ENCODE measurements at places on chromosomes 3 and 15.

GRCh38 chr15:29770796-29771195, 51.5 kb downstream of the TJP1 start:
- no peak for DNase-seq

- no peak for DNase-seq
These were observed 1.7 kb downstream of the TBC1D5 start for GRCh38 chr3:17740721-17741141.

GRCh38 chr3:139530717-139531116, 8.8 kb downstream of the RBP1 start:
- DNase-seq = no peak

DNA sequence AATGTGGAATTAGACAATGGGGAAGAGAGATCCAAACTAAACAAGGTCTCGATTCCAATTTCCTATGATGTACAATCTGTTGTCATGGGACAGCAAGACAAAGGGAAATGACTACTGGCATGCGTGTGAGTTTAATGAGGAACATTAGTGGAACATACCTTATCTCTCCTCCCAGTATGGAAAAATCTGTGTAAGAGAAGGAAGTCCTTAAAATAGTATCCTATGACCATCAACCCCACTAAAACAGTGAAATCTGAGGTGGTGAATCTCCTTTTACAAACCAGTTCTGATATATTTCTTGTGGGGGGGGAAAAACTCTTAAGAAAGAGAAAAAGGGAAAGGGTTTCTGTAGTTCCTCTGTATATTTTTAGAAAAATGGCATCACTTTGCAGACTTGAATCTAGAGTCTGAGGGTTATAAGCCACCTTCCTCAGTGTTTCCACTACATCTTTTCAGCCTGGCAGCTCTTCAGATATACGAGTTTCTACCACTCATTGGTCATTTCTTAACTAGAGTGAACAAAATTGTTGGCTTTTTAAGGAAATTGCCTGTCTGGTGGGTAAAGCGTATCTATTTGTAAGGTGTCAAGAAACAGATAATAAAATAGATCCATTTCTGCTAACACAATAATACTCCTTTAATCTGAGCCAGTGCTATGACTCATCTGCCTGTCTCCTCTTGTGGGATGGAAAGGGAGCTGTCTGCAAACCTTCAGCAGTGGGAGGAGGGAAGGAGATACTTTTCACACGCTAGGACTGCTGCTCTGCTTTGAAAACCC, 3.0 kb upstream of the TNFAIP8L3 start:
- no peak for DNase-seq

GRCh38 chr3:69535613-69536012, 149.7 kb upstream of the FRMD4B start:
- no peak for DNase-seq

DNA sequence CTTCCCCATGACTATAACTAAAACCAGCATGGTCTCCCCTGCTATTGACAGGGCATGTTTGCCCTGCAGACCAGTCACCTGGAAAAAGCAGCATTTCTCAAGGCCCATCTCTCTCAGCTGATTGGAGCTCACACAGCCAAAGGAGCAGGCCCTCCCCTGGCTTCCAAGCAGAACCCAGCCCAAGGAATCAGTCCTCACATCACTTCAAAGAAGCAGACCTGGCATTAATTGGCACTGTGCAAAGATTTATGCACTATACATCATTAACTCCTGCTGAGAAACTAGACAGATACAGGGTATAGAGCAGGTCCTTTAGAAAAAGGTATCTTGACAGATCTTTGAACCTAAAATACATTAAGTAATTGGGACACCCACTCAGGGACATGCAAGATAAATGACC, 323.8 kb upstream of the PPP2R3A start:
- no peak for DNase-seq

GRCh38 chr3:29760226-29760685, 479.4 kb downstream of the RBMS3 start:
- no peak for DNase-seq

DNA sequence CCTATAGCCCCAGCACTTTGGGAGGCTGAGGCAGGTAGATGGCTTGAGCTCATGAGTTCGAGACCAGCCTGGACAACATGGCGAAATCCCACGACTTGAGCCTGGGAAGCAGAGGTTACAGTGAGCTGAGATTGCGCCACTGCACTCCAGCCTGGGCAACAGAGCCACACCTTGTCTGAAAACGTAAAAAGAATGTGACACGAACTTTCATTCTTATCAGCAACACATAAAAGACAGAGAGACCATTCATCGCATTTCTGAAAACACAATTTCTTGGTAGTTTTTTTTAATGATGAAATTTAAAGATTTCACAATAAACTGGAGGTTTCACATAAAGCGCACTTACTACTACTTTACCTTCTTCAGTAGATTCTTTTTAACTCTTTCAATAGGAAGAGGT, 18.4 kb downstream of the HLTF start:
- no peak for DNase-seq

DNA sequence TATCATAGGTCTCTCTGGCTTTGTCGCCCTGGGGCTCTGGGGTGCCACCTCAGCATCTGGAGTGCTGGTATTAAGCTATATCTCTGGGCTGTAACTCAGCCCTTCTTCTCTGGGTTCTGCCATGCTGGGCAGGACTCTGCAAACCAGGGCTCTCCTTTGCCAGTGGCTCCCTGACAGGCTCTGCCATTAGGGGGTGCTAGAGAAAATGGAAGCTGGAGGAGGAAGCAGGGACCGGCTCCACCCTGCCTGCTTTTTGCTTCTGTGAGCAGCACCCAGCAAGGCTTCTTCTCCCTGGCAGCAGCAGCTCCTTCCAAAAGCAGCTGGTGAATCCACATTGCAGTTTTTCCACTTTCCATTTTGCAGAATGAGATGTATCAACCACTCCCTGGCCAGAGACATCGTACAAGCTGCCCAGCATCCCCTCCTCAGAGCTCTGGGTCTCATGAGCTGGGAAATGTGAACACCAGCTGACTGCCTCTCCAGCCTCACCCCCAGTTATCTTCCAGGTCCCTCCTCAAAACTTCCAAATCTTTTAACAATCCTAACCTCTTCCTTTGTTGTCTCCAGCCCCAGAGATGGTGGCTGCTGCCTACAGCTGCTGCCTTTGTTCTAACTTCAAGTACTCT, 165.0 kb downstream of the ABHD5 start:
- peak; percentile 2 for DNase-seq

- DNase-seq = no peak
These were observed 194.3 kb downstream of the CBLB start for GRCh38 chr3:105674437-105675065.

DNA sequence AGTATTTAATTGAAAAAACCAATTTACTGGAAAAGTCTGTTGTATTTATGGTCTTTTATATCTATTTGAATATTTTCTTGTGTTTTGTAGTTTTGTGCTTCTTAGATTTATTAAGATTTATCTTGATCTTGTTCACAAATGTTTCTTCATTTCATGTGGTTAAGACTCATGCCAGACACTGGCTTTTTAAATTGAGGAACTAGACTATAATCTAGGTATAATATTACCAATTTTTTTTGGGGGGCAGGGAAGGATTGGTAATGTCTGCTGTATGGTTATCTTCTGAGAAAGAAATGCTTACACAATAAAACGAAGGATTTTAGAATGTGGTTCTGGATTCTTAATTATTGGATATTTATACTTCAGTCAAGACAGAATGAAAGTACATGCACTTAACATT, 24.9 kb downstream of the AP4E1 start:
- DNase-seq = no peak

- DNase-seq = no peak
These were observed 39.5 kb downstream of the KBTBD8 start for GRCh38 chr3:67037615-67038014.

GRCh38 chr15:40323953-40324937, 753 bp downstream of the INAFM2 start:
- no peak for DNase-seq

- no peak for DNase-seq
These were observed 56.8 kb upstream of the COL6A5 start for GRCh38 chr3:130288670-130289069.

- DNase-seq = no peak
These were observed 404.6 kb downstream of the TIGIT start for GRCh38 chr3:114698146-114699105.

GRCh38 chr3:172189987-172190603, 150.7 kb downstream of the FNDC3B start:
- DNase-seq = no peak
